ENCODE measurements at places on chromosomes 2 and 18.

DNA sequence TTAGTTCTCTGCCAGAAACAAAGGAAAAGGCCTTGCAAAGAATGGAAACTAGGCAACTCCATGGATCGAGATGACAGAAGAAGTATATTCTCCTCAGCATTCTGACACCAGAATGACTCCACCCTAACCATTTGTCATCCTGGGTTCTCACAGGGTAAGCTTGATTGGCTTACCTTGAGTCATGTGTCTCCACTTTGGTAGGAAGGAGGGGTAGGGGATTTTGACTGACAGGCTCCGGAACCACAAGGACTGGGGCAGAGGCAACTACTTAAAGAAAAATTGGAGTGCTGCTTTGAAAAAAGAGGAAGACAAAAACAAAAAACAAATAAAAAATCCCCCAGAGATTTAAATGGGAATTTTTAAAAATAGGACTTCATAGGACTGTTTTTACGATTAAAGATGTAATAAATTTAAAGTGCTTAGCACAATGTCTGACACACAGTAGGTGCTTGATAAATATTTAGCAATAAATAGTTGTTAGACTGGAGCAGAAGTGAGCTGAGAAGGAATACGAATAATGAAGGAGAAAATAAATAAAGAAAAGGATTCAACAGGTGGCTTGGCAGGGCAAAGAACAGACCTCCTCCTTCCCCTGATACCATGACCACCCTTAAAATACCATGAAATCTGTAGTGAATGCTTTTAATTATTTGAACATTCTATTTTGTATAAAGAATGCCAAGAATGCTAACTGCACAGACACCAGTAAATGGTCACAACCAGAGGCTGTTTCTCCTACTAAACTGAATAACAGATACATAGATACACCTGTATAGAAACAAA lies 230.2 kb downstream of the CDCA7 start:
- no peak for DNase-seq

DNA sequence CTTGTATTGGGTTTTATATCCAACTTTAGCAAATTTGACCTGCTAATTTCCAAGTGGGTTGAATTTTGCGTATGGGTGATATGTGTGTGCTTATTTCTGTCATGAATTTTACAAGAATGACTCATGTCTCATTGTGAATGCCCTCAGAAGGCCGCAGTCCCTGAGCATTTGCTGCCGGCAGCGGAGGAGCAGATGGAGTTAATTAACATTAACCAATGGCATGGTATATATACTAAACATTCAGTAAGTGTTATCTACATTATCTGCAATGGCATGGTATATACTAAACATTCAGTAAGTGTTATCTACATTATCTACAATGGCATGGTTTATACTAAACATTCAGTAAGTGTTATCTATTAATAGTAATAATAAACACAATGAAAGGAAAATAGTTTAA lies 90.1 kb downstream of the DOK6 start:
- no peak for DNase-seq

GRCh38 chr2:232487385-232488096 lies at the start of gene ECEL1:
ECEL1 (minus strand) TSS chr2:232487834; CDS start chr2:232486653, 1,181 bp downstream.
- DNase-seq, result no peak

DNA sequence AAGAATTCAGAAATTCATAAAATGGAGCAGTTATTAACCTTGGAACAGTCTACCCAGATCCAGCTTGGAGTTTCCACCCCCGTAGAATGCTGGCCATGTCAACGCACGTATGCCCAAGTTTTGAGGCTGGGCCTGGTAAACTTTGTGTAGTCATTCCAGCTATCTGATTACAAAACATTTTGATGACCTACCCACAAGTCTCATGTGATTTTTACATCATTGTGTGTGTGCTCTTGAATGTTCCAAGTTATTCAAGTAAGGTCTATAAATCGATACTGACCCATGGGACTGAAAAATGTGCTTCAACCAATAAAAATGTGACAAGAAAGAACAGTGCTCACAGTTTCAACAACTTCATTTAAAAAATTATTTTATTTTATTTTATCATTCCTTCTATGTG lies 32.5 kb upstream of the ICOS start:
- no peak for DNase-seq
